Cardiac fibroblast (primary cell): ENCODE measurements at places on chromosomes 3 and 15.

DNA sequence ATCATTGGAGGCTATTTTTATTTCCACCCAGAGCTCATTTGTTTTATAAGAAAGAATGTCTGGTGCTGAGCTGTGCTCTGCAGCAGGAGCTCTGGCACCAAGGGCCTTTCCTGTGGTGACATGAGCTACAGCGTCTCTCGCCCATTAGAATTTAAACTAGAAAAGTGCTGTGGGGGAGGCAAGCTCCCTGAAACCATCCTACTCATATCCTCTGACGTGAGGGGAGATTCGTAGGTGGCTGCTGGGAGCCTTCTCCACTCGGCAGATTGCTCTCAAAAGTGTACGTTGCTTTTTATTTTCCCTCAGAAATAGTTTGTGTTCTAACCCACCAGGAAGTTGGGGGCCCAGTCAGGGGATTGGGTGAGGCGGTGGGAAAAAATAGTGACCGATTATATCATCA is 76.3 kb upstream of the ARHGEF3 start:
- peak; percentile 62 for DNase-seq

GRCh38 chr15:78243491-78243941 is 9.2 kb upstream of the ACSBG1 start:
- peak; percentile 22 for DNase-seq

DNA sequence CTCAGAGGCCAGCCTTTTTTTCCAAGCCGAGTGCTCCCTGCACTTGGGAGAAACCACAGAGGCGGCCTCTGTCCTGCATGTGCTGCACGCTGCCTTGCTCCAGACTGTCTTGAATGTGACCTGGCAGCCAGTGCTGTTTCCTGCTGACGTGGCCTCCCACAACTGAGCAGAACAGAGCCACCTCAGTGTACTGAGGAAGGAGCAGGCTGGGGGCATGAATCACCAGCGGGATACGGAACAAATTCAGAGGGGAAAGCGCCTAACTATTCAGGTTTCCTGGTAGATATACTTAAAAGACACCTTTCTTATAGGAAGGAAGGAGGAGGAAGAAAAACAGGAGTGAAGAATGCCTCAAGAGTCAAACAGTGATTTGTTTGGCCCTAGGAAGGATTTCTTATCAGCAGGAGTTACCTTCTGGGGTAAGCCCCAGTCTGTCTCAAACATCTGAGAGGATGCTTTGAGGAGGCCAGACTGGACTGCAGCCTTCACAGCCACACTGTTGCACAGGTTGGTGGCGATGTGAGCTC is 114.0 kb downstream of the FNDC3B start:
- peak; percentile 98 for DNase-seq

DNA sequence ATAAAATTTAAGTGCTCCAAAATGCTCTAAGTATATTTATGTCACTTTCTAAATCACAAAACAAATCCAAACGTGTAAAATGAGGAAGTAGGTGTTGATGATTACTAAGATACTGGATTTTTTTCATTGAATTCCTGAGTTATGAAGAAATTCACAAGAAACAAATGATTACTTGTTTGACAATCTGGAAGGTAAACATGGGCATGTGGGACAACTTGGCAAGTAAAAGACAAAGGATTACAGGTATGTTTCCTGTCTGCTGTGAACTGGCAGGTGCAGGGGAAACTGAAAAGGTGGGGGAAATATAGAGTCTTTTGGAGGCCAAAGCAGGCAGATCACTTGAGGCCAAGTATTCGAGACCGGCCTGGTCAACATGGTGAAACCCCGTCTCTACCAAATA is 252.7 kb upstream of the AZI2 start:
- no peak for DNase-seq

DNA sequence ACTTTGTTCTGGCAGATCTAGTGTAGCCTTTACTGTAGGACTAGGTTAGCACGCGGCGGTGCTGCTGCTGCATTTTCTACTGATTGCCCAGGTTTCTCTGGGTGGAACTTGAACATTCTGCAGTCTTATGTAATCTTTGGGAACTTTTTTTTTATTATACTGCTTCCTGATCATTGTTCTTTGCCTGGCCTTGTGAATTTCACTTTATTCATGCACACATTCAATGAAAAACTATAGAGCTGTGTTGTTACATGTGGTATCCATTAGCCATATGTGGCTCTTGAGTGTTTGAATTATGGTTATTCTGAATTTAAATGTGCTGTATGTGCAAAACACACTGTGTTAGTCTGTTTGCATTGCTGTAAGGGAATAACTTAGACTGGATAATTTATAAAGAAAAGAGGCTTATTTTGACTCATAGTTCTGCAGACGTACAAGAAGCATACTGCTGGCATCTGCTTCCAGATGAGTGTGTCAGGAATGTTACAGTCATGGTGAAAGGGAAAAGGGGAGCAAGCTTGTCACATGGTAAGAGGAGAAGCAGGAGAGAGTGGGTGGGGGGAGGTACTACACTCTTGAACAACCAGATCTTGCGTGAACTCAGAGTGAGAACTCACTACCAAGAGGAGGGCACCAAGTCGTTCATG is 26.5 kb downstream of the MEF2A start:
- DNase-seq: peak; percentile 44
